ENCODE measurements at places on chromosomes 16 and 17.

DNA sequence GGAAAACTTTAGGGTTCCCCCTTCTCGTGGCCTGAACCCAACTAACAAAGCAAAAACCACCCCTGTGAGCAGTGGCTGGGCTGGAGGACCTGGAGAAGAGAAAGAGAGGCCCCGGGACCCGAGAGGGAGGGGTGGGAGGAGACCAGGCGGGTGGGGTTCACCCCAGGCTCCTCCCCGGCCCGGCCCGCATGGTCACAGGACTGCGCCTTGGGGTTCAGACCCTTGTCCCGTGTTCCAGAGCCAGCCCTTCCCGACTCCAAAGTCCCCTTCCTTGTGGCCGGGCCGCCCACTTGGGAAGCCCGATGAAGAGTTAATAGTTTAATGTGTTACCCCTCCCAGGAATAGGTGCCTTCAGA is 852 bp downstream of the MARVELD3 start:
- DNase-seq, result no peak

DNA sequence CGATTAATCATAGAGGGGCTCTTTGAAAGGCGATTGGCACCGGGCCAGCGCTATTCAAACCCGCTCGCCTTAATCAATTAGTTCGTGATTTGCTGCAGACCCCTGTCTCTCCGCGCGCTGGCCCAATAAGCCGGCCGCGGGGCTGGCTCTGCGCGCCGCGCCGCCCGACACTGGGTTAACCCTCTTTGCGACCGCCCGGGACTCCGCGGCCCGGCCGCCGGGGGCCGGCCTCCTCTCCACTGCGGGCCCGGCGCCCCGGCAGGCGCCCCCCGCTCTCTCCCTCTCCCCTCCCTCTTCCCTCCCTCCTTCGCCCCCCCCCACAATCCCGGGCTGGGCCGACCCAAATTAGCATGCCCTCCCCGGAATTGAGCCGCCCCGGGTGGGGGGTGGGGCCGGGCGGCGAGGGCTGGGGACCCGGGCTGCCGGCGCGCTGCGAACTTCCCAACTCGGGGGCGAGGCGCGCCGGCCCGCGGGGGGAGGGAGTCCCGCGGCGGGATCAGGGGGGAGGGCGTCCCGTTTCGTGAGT is 428 bp upstream of the SALL1 start:
- no peak for DNase-seq

GRCh38 chr17:67993998-67994361 is 2.3 kb downstream of the C17orf58 start:
- no peak for DNase-seq

GRCh38 chr16:12097523-12098428 is 121.2 kb downstream of the SNX29 start:
- no peak for DNase-seq

- DNase-seq, result no peak
Measured at GRCh38 chr16:66470556-66470955, 43.5 kb downstream of the BEAN1 start.

DNA sequence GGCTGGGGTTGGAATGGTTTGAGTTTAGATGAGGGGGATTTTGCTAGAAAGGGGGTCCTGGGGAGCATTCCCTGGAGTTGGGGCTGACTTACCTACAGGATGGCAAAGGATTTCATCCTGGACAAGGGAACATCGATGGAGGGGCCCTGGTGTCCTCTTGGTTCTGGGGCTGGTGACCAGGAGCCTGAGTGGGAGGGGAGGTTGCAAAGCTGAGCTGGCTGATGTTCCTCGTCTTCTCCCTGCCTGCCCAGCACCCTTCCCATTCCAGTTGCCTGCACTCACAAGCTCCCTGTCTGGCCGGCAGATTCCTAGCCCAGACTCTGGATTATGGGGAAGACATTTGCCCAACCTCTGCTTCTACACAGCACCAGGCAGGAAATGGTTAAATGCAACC is 37.2 kb downstream of the ITGAE start:
- no peak for DNase-seq

DNA sequence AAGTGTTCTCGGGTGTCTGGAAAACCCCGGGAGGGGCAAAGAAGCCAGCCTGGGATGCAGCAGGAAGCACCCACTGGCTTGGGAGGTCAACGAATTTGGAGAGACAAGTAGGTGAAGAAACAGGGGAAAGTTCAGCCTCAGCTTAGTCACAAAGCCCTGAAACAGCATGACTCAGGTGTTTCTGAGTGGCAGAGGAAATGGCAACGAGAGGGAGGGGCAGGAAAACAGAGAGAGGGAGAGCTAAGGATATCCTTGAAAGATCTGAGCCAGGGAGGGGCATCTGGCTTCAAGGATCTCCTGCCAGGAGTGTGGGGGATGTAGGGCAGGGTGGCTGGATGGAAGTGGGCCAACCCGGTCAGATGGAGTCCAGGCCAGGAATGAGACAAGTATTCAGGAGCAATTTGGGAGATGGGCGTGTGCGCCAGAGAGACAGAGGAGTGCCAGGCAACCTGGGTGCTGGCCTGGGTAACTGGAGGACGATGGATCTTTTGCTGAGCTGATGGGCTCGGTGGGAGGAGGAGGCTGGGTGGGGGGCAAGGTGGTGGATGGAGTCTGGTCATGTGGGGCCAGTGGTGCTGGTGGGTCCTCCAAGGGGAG is 27.2 kb downstream of the ABCC3 start:
- DNase-seq, result no peak

DNA sequence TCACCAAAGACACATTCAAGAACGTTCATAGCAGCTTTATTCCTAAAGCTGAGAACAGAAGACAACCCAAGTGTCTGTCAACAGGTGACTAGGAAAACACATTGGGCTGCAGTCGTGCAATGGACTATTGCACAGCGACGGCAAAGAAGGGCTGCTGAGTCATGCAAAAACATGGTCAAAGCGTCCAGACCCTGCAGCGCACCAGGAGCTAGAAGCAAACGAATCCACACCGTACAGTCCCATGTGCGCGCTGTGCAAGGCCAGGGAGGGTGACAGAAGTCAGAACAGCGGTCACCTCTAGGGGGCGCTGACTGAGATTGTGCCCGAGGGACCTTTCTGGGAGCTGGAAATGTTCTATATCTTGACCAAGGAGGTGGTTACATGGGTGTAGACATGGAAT is 266.4 kb downstream of the MAF start:
- DNase-seq, result no peak

GRCh38 chr16:57039148-57039812 is 49.9 kb downstream of the NLRC5 start:
- peak; percentile 61 for DNase-seq

DNA sequence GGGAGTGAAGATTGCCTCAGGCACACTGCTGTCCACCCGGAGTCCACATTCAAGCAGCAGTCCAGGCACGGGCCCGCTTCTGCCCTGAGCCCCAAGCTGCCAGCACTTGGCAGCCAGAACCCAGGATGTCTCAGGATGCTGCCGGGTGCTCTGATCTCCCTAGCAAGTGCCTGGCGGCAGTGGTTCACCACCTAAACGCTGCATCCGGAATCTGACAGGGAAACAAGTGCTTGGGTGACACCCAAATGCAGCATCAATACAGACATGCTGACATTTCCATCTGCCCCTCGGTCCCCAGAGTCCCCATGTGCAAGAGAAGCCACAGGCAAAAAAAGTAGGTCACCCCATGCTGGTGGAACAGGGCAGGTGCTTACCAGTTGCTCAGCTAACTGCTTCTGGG is 197.1 kb upstream of the RPL38 start:
- DNase-seq, result no peak

DNA sequence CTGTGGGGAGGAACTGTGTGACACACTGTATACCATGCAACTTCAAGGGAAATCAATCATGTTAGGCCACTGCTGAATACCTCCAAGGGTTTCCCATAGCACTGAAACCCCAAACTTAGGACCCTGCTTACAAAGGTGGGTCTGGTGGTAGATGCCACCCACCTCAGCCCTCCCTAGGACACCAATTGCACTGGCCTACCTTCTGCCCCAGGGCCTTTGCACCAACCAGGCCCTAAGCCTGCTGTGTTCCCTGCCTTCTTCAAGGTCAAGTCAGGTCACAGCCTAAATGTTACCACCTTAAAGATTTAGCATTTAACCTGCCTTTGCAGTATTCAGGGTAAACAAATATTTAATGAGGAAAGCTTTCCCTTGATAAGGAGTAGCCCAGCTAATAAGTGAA is 185.8 kb downstream of the ZFHX3 start:
- no peak for DNase-seq

GRCh38 chr17:9331279-9332131 is 244.1 kb downstream of the STX8 start:
- DNase-seq, result no peak

GRCh38 chr17:4556996-4557395 is 1.8 kb upstream of the MYBBP1A start:
- DNase-seq, result no peak

GRCh38 chr17:75390982-75391381 is 14.5 kb downstream of the GRB2 start:
- no peak for DNase-seq

GRCh38 chr16:20203272-20203671 is 124.0 kb downstream of the GP2 start:
- DNase-seq, result no peak

GRCh38 chr17:80361495-80362220 is 53.3 kb upstream of the ENDOV start:
- peak; percentile 43 for DNase-seq

DNA sequence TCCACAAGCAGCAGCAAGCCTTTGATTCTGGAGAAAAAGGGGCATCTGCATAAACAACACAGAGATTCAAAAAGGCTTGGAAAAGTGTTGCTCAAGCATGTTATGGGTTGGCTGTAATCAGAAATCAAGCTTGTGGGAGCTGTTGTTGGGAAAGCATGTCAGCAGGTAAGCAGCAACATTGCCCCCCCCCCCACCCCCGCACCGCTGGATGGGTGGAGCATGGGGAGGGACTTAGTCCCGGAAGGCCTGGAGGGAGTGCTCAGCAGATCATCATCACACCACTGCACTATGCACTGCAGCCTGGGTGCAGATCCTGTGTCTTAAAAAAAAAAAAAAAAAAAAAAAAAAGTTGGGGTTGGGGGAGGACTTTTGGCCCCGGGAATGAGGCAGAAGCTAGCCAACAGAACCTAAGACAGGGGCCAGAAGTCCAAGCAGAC is 16.8 kb upstream of the AKAP1 start:
- DNase-seq, result no peak

- DNase-seq, result no peak
Measured at GRCh38 chr17:74484066-74484465, 17.6 kb downstream of the CD300A start.

- DNase-seq, result no peak
Measured at GRCh38 chr16:11088831-11089230, 144.5 kb downstream of the CLEC16A start.

DNA sequence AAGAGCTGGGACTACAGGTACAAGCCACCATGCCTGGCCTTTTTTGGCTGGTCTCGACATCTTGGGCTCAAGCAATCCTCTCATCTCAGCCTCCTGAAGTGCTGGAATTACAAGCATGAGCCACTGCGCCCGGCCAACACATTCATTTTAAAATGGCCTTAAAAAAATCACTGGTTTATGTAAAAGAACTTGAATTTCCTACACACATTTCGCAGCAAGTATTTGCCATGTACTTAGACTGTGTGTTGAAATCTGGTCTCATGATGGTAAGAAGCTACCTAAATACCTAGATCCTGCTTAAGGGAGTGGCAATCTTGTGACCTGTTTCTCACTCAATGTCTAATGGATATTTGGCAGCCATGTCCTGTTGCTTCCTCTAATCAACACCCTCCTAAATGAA is 8.5 kb upstream of the CYTH1 start:
- no peak for DNase-seq

DNA sequence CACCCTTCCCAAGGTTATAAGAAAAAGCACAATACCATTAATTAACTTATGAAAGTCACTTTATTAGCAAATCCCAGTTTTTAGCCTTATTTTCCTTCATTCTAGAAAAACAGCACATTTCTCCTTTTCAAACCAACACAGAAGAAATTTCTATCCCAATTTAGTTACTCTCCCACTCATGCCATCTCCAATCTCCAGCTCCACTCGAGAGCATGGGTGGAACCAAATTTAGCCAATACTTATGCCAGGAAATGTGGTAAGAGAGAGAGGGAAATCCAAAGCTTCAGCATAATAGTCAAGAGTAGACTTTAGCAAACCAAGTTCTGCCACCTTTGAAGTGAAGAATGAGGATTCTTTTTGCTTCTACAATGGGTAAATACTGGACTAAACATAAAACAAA is 288.8 kb downstream of the KIF2B start:
- no peak for DNase-seq

- peak; percentile 20 for DNase-seq
Measured at GRCh38 chr17:35087731-35088355, 24.3 kb upstream of the RFFL start.

GRCh38 chr17:74526681-74527080 is 4.6 kb downstream of the CD300LB start:
- no peak for DNase-seq

DNA sequence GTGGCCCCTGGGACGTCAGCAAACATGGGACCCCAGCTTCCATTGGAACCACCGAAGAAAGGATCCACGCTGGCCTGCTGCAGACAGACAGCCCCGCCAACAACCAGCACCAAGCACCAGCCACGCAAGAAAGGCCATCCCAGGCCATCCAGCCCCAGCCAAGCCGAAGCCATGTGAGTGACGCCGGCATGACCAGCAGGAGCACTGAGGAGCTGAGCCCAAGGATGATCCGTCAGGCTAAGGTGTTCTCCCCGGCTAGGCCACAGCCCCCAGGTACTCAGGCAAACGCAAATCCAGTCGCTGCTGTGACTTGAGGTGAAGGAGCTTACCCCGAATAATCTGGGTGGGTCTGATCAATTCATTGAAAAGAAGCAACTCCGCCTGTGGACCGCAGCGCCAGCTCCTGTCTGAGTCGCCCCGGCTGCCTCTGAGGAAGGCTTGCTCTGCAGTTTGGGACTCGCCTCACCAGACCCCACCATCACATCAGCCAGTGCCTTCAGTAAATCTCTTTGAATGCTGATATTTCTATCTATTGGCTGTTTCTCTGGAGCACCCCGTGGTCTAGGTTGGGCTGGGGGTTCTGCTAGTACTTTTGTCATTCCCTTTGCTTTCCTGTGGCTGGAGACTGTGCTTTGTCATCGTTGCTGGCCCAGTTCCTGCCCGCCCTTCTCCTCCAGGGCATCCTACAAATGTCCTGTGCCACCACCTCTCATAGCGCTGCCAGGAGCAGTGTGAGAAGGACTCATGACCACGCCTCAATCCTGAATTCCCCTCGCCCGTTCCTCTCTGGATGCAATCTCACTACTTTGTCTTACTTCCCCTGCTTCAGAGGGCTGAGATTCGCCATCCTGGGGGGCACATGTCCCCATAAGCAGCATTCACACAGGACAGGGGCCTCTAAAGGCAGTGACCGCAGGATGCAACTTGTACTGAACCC is 8.1 kb upstream of the CBX2 start:
- DNase-seq, result no peak

GRCh38 chr16:57072616-57073275 is 19.6 kb upstream of the CPNE2 start:
- no peak for DNase-seq

- no peak for DNase-seq
Measured at GRCh38 chr16:82379551-82379950, 209.5 kb upstream of the MPHOSPH6 start.
